CD8-positive, alpha-beta memory T cell (primary cell): ENCODE measurements at places on chromosomes 13 and 19.

DNA sequence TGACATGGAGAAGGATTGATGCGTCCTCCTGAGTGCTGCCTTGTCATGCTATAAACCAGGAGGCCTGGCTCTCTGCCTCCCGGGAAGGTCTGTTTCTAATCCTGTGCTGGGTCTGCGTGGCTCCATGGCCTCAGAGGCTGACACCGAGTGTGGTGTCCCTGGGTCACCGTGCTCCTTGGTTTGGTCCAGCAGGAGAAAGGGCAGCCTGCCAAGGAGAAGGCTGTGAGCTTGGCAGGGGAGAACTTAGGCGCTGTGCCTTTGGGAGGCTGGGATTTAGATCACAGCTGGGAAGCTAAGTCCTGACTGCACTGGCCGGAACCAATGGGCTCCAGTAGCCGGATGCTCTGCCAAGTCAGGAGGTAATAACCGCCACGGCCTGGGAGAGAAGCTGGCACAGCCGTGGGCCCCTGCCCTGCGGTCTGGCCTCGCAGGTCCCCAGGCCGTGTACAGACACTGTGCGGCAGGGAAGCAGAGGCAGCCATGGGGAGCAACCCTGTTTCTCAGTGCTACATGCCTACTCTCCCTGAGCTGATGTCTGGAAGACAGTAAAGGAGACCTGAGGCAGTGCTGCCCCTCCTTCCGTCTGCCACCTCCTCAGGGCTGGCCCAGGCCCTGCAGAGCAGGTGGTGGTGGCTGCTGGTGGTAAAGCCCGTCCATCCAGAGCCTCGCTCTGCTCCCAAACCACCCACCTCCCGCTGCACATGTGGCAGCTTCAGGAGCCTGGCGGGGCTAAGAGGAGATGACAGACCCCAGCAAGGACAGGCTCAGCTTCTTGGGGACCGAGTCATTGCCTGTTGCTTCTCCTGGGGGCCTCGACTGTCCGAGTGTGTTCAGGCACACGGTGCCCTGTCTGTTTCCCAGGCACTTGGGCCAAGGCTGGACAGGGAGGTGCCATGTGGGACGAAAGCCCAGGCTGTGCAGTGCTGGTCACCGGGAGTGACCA, 44.9 kb downstream of the C13orf46 start:
- DNase-seq = no peak

DNA sequence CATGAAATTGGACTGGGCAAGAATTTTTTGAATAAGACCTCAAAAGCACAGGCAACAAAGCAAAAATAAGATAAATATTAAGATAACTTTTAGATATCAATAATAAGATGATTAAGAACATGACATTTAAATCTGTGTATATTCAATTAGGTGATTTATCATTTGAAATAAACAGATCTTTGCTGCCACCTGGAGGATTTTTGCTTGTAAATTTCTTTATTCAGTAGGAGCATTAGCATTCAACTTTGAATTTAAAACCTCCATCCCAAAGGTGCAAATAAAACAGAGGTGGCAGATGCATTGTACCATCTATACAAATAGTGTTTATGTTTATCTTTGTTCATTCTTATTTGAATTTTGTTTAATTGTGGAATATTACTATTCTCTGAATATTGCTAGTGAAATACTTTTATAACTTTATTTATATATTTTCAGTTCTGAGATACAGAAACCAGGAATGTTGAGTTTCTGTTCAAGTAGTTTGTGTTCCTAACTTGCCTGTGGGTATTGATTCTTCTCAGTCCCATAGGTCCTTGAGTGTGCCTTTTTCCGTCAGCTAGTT, 20.9 kb downstream of the COG6 start:
- DNase-seq = no peak

GRCh38 chr13:44719857-44720671, 143.9 kb upstream of the TSC22D1 start:
- DNase-seq = no peak

DNA sequence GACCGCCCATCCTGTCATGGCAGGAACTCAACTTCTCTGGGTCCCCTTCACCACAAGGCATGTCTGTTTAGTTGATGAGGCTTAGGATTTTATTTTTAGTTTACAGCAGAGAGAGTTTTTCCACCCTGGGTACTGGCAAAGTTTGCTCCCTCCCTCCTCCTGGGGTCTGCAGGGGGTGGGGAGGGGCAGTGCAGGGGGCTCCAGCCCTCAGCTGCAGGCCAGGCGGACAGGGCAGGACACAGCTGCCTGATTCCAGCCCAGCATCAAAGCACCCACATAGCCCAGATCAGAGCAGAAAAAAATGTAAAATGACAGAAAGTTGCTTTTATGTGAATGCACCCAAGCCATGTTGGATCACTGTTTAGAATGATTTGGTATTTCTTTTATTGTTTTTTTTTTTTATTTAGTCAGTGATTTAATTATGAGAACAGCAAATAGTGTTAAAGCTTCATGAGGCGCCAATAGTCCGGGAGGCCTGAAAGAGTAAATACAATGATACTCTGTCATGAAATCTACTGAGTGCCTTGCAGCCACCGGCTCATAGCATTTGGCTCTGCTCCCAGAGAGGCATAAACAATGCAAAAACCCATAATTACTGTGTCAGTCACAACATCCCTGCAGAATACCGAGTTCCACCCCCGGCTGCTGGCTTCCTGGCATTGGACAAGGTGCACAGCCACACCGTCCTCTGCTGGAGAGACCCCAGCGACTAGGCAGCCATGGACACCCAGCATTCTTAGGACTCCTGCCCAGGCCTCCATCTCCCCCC, 923.5 kb downstream of the UQCRFS1 start:
- no peak for DNase-seq

- no peak for DNase-seq
Observed at GRCh38 chr19:55353356-55353802, 1.1 kb downstream of the COX6B2 start.

GRCh38 chr13:110300090-110300815, 6.7 kb downstream of the COL4A1 start:
- DNase-seq = no peak

DNA sequence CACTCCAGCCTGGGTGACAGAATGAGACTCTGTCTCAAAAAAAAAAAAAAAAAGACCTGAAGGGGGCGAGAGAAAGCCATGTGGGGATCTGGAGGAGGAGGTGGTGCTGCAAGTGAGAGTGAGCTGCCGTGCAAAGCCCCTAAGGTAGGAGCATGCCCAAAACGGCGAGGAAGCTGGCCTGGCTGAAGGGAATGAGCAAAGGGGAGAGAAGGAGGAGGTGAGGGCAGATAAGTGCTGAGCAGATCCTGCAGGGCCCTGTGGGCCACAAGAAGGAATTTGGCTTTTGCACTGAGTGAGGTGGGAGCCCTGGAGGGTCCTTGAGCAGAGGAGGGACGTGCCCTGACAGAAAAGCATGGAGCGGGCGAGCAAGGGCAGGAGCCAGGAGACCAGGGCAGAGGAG, 19.4 kb upstream of the ADGRE5 start:
- DNase-seq = peak; percentile 68

DNA sequence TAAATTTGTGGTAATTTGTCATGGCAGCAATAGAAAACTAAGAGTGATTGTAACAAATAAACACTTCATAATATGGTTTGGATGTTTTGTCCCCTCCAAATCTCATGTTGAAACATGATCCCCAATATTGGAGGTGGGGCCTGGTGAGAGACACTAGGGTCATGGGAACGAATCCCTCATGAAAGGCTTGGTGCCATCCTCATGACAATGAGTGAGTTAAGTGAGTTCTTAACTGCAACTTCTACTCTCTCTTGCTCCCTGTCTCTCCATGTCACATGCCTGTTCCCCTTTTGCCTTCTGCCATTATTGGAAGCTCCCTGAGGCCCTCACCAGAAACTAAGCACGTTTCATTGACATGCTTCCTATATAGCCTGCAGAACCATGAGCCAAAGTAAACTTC, 1233.2 kb downstream of the OLFM4 start:
- no peak for DNase-seq

DNA sequence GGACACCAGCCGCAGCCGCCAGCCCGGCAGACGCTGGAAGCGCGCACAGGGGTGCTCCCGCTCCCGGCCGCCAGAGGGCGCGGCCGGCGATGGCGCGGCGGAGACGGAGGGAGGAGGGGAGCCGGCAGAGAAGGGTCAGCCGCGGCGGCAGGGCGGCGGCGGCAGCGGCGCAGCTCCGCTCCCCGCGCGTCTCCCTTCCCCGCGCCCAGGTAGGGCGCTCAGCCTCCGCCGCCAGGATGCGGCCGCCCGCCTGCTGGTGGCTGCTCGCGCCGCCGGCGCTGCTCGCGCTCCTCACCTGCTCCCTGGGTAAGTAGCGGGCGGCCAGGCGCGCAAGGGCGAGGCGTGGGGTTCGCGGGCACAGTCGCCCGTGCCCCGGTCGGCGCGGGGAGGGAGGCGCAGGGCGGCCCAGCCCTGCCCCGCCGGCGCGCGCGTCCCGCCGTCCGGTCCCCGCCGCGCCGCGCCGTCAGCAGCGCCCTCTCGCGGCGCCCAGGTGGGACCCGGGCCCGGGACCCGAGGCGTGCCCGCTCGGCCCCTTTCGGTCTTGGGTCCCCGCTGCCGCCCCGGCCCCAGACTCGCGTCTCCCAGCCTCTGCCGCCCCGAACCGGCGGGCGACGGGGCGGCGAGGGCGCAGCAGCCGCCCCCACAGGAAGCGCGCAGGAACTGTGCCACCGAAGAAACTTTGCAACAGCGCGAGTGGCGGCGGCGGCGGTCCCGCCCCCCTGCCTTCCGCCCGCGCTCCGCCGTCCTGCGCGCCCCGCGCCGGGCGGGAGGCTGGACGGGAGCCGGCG, at the start of gene B3GLCT:
TSS of gene B3GLCT (plus strand) at position 127 of the 788 bp plus-strand sequence. CDS start at position 237, 110 bp downstream.
- peak; percentile 71 for DNase-seq

DNA sequence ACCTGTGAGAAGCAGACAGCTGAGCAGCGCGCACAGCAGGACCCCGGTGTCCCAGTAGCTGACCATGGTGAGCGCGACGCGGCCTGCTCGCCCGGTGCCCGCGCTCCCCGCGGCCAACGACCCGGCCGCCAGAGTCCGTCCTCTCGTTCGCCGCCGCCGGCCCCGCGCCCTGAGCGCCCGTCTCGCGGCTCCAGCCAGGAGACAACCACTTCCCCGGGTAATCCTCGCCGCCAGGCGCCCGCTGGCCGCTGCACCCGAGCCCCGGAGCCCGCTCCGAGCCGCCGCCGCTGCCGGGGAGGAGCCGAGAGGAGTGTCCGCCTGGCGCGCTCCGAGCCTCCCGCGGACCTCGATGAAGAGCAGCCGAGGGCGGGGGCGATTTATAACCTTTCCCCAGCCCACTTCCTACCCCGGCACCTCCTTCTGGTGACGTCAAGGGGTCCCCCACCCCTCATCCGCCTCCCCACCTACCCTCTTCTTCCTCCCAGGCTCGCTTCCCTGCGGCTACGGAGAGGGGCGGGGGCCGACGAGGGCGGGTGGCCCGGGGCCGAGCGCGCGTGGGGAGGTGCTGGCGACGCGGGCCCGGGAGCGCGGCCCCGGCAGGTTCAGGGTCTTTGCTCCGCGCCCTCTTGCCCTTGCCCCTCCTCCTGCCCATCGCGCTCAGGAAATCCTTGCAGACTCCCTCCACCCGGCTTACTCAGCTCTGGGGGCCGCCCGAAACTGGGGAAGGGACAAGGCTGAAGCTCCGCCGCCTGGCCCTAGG, at the start of gene FLT1:
TSS of gene FLT1 (minus strand) at position 351 of the 760 bp plus-strand sequence. CDS start at position 66, 285 bp downstream.
- DNase-seq = no peak

DNA sequence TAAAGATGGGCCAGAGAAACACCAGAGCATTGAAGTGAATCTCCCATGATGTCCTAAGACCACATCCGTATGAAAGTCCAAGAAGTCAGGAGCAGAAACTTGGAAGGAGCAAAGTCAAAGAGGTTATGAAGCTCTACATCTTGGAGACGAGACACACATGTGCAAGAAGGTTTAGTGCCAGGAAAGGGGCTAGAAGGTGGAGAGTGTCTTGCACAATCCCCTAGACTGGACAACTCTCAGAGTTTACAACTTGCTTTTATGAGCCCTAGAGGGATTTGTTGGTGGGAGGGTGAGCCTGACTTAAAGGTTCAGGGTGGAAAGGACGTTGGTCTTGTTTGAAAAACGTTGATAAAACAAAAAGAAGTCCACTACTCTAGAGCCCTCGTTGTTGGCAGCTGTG, 150.6 kb downstream of the GPC6 start:
- no peak for DNase-seq

GRCh38 chr19:55676383-55676782, 1.4 kb downstream of the EPN1 start:
- no peak for DNase-seq

- DNase-seq = no peak
Observed at GRCh38 chr19:44600466-44600865, 12.9 kb upstream of the IGSF23 start.

GRCh38 chr13:72643311-72643989, 84.0 kb downstream of the MZT1 start:
- peak; percentile 5 for DNase-seq
